NCI-H1417 treated with DMSO at 0.1 percent for 48 hours (cell line): ENCODE measurements at places on chromosomes 13 and 19.

DNA sequence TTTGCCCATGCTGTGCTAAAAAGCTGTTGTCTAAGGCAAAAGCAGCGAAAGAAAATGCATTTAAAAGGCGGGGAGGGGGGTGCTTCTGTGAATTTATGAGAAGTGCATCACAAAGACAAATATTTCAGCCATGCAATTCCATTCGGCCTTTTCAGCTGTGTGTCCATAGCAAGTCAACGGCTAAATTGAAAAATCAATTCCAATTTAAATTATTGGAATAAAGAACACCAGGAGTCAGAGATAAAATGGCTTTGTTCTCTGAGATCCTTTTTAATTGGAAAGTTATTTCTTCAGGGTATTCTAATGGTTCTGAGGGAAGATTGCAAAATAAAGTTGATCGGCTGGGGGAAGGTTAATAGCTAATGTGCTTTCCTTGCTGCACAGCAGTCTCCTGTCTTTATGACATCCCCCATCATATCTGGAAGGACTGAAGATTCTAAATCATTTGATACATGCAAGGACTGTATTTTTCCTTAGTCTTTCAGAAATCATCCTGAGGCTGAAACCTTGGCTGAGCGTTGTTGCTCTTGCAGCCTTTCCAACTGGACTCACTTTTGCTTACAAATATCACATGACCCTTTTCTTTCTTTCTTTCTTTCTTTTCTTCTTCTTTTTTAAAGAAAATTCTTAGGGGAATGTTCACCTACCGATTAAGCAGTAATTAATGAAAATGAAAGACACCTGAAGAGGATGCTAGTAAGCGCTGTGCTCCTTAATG lies 647.1 kb downstream of the DACH1 start:
- no peak for DNase-seq

- DNase-seq, result no peak
Measured at GRCh38 chr19:45502111-45502510, 3.9 kb downstream of the PPM1N start.

DNA sequence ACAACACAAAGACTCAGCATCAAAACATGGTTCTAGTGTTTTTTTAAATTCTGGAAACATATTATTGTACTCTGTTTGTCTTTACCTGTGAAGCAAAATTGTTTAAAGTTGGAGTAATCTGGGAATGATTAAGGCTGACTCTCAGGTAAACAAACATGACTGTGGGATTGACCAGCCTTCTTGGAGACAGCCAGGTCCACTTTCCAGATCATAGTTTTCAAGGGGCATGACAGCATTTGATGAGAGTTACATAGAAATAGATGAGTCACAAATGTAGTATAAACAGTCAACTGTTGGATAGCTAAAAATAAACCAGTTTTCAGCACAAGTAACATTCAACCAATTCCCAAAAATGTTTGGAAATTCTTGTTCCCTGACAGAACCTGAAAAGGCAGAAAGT lies 1680.9 kb downstream of the OLFM4 start:
- no peak for DNase-seq

DNA sequence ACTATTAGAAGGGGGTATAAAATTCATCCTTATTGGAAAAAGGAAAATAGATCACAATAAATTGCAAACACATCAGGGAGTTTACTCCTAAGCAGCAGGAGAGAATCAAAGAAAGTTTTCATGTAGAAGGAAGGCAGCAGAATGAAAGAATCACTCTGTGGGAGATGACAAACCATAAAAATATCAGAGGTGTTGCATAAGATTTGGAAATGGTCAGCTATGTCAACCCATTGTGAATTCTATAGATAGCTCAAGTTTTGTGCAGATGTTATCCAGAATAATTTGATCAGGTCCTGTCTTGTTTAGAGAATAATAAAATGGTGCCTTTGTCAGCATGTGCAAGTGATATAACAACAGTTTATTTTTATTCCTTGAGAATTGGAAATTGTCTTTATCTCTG lies 622.4 kb downstream of the DCT start:
- DNase-seq, result no peak

DNA sequence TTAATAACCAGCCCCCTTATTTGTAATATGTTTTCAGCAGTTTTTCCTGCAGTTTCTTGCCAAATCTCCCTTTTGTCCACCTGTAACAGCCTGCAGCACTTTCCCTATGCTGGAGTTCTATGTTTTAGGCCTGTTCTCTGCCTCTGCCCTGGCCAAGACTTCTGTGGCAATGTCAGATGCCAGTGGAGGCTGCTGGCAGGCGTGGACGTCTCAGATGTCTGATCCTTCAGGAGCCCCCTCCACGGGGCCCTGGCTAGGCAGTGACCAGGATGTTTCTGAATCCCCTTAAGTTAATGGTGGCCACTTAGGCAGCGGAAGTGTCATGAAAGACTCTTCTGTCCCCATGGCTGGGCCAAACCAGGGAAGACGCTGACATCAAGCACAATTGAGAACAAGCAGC lies 40.8 kb downstream of the SIPA1L3 start:
- DNase-seq, result no peak

DNA sequence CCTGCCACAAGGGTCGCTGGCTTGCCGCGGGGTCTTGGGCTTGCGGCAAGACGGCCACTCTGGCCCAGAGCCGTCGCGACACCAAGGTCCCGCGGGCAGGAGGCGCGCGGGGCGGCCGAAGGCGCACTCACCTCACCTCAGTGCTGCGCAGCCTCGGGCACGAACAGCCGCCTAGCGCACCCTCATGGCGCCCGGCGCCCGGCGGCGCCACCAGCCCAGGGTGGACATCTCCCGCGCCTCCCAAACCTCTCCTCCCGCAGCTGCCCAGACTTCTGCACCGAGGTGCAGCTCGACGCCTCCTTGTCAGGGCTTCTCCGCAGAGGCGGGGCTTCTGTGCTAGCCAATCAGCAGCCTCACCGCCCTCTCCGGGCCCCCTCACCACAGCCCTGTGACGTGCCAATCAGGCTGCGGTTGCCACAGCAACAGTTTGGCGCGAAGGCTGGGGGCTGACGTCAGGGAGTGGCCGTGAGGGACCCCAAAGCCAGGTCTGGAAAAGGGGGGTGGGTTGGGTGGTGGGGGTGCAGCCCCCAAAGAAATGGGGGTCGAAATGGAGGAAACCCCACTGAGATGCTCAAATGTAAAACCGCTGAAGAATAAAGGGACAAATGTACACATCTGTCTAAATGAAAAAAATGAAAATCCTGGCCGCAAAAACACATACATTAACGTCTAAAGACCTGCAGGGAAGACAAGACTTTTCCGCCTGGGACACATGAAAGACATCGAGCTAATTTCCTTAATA lies at the start of the genes PEG3 and ZIM2:
TSS of gene PEG3 (minus strand) at position 276 of the 742 bp plus-strand sequence. CDS start 16,071 bp downstream, outside the sequence.
TSS of gene ZIM2 (minus strand) at position 276 of the 742 bp plus-strand sequence. CDS start 16,449 bp downstream, outside the sequence.
- DNase-seq, result no peak

DNA sequence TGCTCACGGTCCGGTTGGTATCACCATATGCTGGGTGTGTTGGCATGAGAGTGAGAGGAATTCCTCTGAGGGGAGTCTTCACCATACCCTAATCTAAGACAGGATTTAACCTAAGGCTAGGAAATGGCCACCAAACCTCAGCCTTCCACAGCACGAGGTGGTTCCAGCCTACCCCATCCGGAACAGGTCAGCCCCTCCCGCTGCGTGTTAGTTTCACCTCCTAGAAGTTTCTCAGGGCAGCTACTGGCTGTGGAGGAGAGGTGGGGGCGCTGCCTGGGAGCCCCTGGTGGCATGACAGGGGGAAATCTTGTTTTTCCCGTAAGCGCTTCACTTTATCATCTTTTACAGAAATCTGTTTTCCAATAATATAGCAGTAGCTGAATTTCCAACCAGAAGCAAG lies 55.1 kb downstream of the RGCC start:
- DNase-seq, result no peak

- no peak for DNase-seq
Measured at GRCh38 chr19:14943601-14944000, 2.3 kb downstream of the OR7C2 start.
